ENCODE measurements at places on chromosomes 12 and 14.

GRCh38 chr14:21106498-21107282, 5.8 kb downstream of the TMEM253 start:
- no peak for DNase-seq

GRCh38 chr12:3035171-3035570, 42.0 kb upstream of the TSPAN9 start:
- no peak for DNase-seq

GRCh38 chr14:34797747-34798583, 77.2 kb downstream of the BAZ1A start:
- DNase-seq = no peak

GRCh38 chr12:115325858-115326257, 641.9 kb upstream of the TBX3 start:
- DNase-seq = no peak

- DNase-seq = no peak
Observed at GRCh38 chr14:70887207-70887681, 20.0 kb upstream of the PCNX1 start.

GRCh38 chr12:88538250-88538649, 42.0 kb downstream of the KITLG start:
- DNase-seq = no peak

DNA sequence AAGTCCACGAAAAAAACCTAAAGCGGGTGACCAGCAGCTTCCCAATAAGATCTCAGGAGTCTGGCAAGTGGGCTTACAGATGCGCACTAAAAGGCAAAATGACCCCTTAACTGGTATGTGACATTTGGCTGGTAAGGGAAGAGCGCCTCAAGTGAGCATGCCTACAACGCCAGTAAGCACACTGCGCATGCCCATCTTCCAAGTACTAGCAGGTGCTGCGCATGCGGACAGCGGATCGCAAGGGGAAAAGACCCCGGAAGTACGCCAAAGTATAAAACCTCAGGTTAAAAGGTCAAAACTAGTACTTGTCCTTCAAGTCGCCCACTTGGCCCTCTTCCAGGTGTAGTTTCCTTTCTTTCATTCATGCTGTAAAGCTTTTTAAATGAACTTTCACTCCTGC, 518.5 kb upstream of the MDGA2 start:
- no peak for DNase-seq

GRCh38 chr12:26987634-26988424, 26.4 kb downstream of the TM7SF3 start:
- DNase-seq = peak; percentile 26

- DNase-seq = peak; percentile 89
Observed at GRCh38 chr12:109951136-109951535, 45.0 kb downstream of the GIT2 start.

DNA sequence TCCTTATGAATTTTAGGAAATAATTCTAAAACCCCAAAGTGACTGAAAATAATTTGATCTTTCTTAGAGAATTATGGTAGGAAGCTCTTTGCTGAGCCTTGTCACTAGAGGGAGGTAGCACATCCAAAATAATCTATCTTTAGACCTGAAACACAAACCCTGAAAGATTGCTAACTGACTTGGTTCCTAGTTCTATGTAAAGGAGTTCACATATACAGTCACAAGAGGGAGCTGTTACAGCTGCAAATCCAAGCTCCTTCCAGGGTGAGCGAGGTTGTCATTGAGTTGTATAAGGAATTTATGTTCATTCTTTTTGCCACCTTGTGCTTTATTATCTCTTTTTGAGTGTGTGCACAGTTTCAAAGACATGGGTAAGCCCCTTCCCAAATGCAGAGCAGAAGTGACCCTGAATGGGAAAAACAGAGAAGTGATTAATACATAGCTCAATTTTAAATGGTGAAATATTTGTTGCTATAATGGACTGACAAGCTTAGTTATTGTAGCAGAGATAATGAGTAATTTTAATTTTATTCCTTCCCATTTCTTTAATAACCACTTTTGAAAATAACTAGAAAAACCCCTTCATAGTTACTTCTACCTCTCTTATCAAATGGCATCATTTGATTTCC, 387.9 kb downstream of the DAD1 start:
- no peak for DNase-seq

GRCh38 chr14:63896278-63896720, 43.5 kb downstream of the SYNE2 start:
- DNase-seq = peak; percentile 47

DNA sequence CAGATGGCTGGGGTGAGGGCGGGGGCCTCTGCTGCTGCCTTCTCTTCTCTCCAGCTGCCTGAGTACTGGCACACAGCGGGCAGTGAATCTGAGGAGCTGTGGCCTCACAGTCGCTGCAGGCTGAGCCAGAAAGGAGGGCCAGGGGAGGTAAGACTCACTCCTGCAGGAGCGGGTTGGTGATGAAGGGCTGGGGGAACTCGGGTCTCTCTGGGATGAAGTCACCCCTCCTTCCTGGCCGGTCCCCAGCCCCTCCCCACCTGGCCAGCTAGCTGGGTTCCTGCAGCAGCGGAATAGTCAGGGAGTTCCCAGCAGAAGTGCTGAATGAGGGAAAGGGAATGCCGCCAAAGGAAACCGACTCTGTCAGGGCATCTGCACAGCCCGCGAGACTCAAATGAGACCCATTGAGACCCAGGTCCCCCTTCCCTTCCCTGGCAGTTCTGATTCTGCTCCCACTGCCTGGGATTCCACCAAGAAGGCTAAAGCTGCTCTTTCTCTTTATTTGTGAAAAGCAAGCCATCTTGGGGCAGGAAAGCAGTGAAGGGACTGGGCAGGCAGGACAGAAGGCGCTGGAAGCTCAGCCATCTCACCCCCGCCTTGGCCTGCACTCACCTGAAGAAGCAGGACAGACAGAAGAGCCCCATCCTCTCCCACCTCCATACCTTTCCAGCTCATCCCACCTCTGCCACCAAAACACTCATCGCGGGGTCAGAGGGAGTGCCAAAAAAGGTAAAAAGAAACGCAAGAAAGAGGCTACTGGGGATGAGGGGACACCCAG, 5.3 kb downstream of the NGB start:
- no peak for DNase-seq

GRCh38 chr12:124633365-124634362, 66.3 kb upstream of the NCOR2 start:
- DNase-seq = no peak

GRCh38 chr12:26935636-26936378, 2.0 kb downstream of the INTS13 start:
- DNase-seq = no peak

DNA sequence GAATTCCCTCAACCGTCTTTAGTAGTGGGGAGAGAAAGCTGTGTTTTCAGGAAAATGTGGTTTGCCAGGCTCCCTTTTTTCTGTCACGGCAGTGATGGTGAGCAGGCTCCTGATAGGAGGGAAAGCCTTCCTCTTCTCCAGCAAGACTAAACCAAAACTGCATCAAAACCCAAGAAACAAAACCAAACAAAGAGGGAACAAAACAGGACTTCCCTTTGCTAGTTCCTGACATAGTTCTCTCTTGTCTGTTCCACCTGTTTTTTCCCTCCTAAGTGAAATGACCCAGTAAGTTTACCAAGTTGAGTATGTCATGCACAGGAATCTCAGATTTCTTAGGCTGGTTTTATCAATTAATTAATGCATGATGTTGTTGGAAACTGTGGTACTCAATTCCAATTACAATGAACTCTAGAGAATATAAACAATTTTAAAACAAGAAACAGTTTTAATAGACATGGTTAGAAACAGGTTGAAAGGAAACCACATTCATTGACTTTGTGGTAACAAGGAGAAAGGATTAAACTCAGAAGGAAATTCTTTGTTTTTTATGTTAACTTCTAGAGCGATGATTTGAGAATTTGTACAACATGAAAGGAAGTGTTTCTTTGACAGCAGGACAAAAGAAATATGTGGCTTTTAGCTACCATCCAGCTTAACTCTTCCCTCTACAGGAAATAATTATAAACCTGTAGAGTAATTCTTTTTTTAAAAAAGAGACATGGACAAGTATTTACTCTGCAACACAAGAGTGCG, 23.0 kb upstream of the CSRP2 start:
- DNase-seq = no peak

DNA sequence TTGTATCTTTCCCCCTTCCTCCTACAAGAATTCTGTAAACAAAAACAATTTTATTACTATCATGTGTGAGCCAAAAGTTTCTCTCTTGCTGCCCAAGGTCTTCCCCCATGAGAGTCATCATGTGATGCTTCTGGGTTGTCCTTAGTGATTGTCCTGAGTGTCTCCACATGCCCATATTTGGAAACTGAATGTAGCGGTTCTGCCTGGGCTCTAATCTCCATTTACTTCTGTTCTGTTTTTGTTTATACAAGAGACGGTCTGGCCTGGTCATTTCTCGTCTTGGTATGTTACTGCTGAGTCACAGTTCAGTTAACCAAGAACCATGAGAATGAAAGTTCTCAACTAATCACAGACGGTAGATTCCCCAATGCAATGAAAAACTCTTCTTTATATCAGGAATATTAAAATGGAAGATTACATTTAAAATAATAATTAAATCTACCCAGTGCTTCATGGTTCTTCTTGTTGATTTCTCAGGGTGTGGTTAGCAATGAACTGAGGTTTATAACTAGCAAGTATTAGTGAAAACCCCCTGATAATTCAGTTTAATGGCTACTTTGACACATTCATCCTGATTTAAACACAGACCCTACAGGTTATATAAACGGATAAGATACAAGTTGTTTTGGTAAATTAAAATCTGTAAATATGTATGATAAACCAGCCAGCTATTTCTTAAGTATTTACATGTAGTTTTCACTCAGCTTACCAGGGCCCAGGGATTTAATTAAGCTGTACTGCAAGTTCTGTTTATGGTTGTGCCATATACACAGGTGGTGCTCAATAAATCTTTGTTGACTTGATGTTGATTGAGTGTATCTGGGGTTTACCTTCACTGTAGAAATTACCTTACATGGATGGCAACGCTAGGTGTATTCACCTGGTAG, 81.1 kb downstream of the PELI2 start:
- peak; percentile 91 for DNase-seq

DNA sequence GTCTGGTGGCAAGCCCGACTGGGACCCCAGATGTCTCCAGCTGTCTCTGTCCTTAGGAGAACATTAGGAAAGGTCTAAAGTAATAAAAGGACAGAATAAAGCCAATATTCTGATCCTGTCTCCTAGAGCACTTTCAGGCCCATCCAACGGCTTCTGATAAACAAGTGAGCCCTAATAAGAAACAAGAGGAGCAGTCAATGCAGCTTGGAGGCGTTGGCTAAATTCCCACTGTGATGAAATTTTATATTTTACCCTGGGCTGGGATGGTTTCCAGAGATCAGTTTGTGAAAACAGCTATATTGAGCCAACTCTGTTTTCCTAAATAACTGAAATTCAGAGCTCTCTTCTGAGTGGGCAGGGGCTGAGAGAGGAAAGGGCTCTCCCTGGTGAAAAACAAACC, 55.5 kb upstream of the SRRM4 start:
- DNase-seq = no peak

Data from BJ (cell line).